Glomerular endothelial cell (primary cell): ENCODE measurements at places on chromosomes 4 and X. TPM values are rescaled to one million over a fixed set of nuclear protein-coding genes. Genes with fewer than 3 reads are reported as not detected.

The CFAP47 gene
- 0.19 TPM in 1 of 2 replicates, not detected in the other for total RNA-seq

The BGN gene
- total RNA-seq: 5.9 and 166 TPM in 2 replicates

GRCh38 chr4:35939751-35940150, 304.6 kb downstream of the ARAP2 start:
- no peak for DNase-seq

GRCh38 chr4:87007528-87008446, 73.0 kb downstream of the AFF1 start:
- DNase-seq: no peak

DNA sequence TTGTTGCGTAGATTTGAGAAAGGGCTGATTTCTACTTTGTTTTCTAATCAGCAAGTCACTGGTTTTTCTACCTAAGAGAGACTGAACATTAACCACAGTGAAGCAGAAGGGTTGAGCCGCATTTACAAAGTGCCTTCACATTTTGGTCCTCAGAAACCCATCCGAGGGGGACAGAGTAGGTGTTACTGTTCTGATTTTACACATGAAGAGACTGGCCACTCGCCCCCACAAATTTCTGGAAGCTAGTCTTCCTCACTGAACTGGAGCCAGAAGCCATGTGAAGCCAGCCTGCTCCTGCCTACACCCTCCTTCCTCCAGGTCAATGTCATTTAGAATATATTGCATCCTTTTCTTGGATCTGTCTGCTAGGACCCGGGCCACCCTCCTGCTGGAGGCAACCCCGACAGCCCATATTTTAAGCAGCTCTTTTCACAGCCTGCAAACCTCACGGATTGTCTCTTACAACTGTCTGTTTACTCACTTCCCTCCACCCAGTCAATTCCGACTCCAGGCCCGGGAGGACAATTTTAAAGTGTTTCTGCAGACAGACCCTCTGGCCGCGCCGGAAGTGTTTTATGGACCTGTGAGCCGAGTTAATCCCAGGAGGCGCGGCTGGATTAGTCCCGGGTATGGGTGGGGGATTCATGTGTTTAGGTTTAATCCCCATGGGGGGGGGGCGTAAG, 73.2 kb upstream of the BCOR start:
- DNase-seq: no peak

- no peak for DNase-seq
Measured at GRCh38 chr4:104973708-104974107, 173.0 kb upstream of the TET2 start.

DNA sequence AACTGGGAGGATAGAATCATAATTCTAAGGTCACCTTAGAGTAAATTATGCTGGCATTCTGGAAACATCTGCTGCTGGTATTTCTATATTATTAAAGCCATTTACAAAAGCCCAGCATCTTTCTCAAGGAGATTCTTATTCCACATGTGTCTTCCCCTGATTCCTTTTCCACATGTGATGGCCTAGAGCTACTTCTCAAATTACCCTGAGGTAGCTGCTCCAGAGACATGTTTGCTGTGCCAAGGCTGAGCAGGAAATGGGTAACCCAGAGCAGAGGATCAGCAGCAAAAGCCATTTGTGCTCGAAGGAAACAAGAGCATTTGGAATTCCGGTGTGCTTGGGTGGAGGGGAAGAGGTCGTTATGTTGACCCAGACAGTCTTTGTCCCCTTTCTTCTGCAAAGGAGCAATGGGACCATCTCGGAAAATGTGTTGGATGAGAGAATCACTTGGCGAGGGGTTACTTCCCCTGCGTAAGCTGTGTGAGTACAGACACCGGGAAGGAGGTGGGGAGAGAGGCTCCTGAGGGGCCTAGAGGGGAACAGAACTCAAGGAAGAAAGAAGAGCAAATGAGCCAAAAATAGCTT, 24.6 kb downstream of the TSC22D3 start:
- no peak for DNase-seq

The TMPRSS11A gene
- not detected in 2 replicates for total RNA-seq
